ENCODE measurements at places on chromosomes 6 and 20.

- DNase-seq = no peak
Measured at GRCh38 chr6:128763599-128764300, 119.2 kb upstream of the LAMA2 start.

GRCh38 chr20:24194143-24194542, 205.6 kb upstream of the GGTLC1 start:
- DNase-seq = no peak

GRCh38 chr20:41714030-41714429, 95.9 kb upstream of the CHD6 start:
- DNase-seq = no peak

DNA sequence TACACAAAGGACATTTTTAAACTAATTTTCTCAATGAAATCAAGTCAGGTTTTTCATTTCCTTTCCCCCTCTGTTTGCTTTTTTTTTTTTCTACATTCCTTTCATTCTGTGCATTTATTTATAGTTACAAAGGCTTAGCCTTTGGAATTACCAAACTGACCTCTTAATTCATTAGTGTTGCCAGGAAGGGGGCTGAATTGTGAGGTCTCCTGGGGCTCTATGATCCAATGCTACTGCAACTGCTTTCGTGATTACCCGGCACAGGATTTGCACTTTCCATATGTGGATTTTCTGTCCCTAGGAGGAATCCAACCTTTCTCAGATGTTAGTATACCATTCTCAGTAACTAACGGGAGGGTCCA, 35.3 kb downstream of the NEDD9 start:
- peak; percentile 92 for DNase-seq

- no peak for DNase-seq
Measured at GRCh38 chr6:49300443-49300842, 162.6 kb downstream of the MMUT start.

DNA sequence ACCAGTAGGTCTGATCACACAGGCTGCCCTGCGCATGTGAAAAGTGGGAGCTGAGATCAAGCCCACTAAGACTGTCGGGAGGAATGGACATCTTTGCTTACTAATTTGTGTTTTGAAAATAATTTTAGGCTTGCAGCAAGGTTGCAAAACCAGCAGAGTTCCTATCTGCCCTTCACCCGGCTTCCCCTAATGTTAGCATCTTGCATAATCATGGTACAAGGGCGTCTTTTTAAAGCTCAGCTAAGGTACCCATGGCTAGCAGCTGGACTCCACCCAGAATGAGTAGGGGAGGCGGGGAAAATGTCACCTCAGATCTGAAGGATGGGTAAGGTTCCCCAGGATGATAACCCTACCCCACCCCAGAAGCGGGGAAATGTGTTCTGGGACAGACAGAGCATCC, 25.3 kb upstream of the BMP7 start:
- DNase-seq = no peak

GRCh38 chr20:51461306-51461705, 81.2 kb downstream of the NFATC2 start:
- DNase-seq = no peak
